Activated CD4-positive, alpha-beta T cell treated with anti-CD3 and anti-CD28 coated beads, Interleukin-2, amount 10 ng/mL, durations not matched to agents 7 days and 5 days (primary cell): ENCODE measurements at places on chromosomes 11 and 22. TPM values are rescaled to one million over a fixed set of nuclear protein-coding genes. Genes with fewer than 3 reads are reported as not detected.

GRCh38 chr11:134334796-134335571 lies 3.2 kb downstream of the GLB1L2 start:
- H3K4me3 ChIP-seq: no peak overlapping the region
- peaks cover 12% of the 10 kb centered on the region for H3K4me1 ChIP-seq
- no peak overlapping the region for H3K27ac ChIP-seq
- no peaks in the 10 kb centered on the region for H3K36me3 ChIP-seq
- H3K27me3 ChIP-seq: peaks cover 33% of the 10 kb centered on the region

DNA sequence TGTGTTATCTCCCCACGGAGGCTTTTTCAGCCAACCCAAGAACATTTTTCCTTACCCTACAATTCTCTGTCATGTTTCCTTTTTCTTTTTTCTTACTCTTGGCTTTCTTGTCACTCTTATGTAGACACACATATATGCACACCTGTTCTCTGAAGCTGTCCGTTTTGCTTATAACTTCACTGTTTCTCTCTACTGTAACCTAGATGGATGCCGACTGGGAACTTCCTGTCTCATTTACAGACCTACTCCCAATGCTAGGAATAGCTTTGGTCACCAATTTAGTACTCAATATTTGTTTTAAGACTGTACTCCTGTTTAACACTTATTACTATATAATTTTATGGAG lies 9.9 kb upstream of the CASP12 start:
- no peak overlapping the region for H3K4me3 ChIP-seq
- DNase-seq: no peak
- peaks cover 25% of the 10 kb centered on the region for H3K4me1 ChIP-seq
- peaks cover 38% of the 10 kb centered on the region for H3K36me3 ChIP-seq
- no peaks in the 10 kb centered on the region for H3K27me3 ChIP-seq
- H3K27ac ChIP-seq: peak overlapping the region; percentile 80

DNA sequence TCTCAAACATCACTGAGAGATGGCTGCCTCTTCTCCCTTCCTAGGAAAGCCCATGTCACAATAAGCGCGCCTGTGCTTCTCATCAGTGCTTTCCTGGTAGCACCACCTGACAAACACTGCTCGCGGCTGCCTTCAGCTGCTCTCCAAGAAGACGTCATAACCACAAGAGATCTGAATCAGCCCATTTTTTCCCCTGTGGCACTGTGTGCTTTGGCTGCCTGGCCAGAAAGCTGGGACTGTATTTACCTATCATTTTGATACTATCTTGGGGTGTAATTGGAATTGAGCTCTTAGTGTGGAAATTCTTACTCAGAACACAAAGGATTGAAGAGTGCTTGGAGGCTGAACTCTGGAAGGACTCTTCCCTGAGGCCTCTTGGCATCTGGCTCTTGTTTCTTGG lies 50.3 kb upstream of the EHF start:
- H3K4me1 ChIP-seq: no peaks in the 10 kb centered on the region
- H3K27ac ChIP-seq: no peak overlapping the region
- no peaks in the 10 kb centered on the region for H3K36me3 ChIP-seq
- peaks cover 34% of the 10 kb centered on the region for H3K27me3 ChIP-seq

- peak; percentile 80 for DNase-seq
- H3K4me3 ChIP-seq: no peak overlapping the region
- H3K36me3 ChIP-seq: peaks cover 1% of the 10 kb centered on the region
- H3K27me3 ChIP-seq: no peaks in the 10 kb centered on the region
These were observed 9.4 kb downstream of the PGM2L1 start for GRCh38 chr11:74388678-74389327.

GRCh38 chr11:2138068-2138430 lies 1.1 kb downstream of the IGF2 start:
- no peak for DNase-seq
- H3K4me3 ChIP-seq: no peak overlapping the region
- H3K4me1 ChIP-seq: peaks cover 7% of the 10 kb centered on the region
- H3K36me3 ChIP-seq: no peaks in the 10 kb centered on the region

The GGTLC2 gene
- total RNA-seq: not detected

The ANO9 gene
- total RNA-seq: 94.2 TPM

DNA sequence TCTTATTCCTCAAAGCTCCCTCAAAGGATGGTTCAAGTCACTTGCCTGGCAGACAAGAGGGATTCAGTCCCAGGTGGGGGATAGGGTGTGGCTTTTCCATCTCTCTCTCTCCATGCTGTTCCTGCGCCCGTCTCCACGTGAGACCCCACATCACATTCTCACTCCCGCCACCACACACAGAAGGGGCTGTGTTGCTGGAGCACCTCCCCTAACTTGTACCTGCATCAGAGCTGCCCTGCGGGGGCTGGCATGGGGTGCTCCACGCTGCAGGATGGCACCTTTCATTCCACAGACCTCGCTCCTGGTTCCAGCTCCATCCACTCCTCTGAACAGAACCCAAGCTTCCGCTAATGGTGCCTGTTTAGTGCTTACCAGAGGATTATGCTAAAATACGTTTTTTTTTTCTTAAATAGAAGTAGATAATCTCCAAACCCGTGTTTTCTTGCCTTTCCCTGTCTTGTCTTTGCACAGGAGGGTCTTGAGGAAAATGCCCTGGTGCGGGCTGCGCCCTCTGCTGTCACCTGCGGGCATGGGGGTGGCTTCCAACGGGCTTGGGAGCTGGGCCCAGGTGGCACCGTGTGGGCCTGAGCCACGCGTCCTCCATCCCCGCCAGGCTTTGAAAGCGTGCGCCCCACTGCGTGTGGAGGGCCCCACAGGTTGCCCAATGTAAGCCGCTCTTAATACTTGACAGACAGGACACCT lies 985.6 kb downstream of the BRD1 start:
- H3K27me3 ChIP-seq: no peaks in the 10 kb centered on the region
- no peaks in the 10 kb centered on the region for H3K4me1 ChIP-seq
- no peak overlapping the region for H3K4me3 ChIP-seq
- H3K27ac ChIP-seq: no peak overlapping the region

- H3K27ac ChIP-seq: no peak overlapping the region
- no peak for DNase-seq
- peaks cover 35% of the 10 kb centered on the region for H3K27me3 ChIP-seq
- peak overlapping the region; percentile 65 for H3K4me3 ChIP-seq
- peaks cover 17% of the 10 kb centered on the region for H3K4me1 ChIP-seq
These were observed 523 bp upstream of the ARHGAP42 start for GRCh38 chr11:100686476-100687053.

DNA sequence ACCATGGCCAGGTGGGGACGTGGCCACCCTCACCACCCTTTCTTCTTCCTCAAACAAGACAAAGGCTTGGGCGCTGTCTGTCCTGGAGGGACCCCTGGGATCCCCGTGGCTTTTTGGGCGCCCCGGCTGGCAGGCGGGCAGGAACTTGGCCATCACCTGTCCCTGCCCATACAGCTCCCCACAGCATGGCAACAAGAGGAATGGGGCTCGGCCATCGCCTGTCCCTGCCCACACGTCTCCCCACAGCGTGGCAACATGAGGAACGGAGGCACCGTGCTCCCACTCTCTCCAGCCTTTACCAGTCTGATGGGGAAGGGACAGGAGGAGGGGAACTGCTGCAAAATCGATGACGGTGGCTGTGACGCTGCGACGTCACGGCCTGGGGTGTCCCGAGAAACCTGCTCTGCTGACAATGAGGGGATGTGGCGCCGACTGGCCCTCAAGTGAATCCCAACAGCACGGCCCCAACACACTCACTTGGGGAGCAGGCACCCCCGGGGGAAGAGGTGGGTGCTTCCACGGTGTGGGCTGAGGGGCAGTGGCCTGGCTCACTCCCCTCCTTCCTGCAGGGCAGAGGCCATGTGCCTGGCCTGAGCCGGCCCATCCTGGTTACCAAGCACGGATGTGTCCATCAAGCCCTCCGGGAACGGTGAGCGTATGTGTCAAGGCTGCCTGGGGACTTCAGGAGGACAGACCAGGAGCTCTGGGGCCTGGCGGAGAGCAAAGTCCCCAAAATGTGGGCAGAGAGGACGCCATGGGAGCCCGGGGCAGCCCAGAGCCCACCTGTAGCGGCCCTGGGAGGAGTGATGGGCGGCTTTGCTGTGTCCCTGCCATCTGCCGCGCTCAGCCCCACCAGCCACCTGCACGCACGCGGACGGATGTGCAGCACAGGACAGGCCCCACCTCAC lies 30.4 kb downstream of the TOLLIP start:
- no peak for DNase-seq
- peaks cover 4% of the 10 kb centered on the region for H3K36me3 ChIP-seq
- H3K4me3 ChIP-seq: no peak overlapping the region
- H3K27ac ChIP-seq: no peak overlapping the region
- no peaks in the 10 kb centered on the region for H3K4me1 ChIP-seq

- peaks cover 21% of the 10 kb centered on the region for H3K27me3 ChIP-seq
- H3K36me3 ChIP-seq: no peaks in the 10 kb centered on the region
- no peak overlapping the region for H3K27ac ChIP-seq
These were observed 100.3 kb upstream of the AKIP1 start for GRCh38 chr11:8810540-8811301.
